ENCODE measurements at places on chromosomes 1 and 21. TPM values are rescaled to one million over a fixed set of nuclear protein-coding genes. Genes with fewer than 3 reads are reported as not detected.

XCL2 gene
- total RNA-seq: not detected

DNAJC28 gene
- total RNA-seq: 1.3 TPM

BRINP3 gene
- not detected for total RNA-seq

PGLYRP4 gene
- not detected for total RNA-seq

C1orf94 gene
- total RNA-seq: not detected

GSTM1 gene
- 0.32 TPM for total RNA-seq

NMNAT2 gene
- under 0.01 TPM for total RNA-seq

LRRC71 gene
- 0.32 TPM for total RNA-seq

CIART gene
- 0.65 TPM for total RNA-seq

BLACAT1 gene
- not detected for total RNA-seq

GSTM2 gene
- 4.3 TPM for total RNA-seq

SPATA46 gene
- not detected for total RNA-seq

AMY2A gene
- total RNA-seq: not detected

ZBTB8A gene
- total RNA-seq: 6.2 TPM

TRABD2B gene
- total RNA-seq: not detected

FAM110D gene
- 2.1 TPM for total RNA-seq

SLC1A7 gene
- not detected for total RNA-seq

CD1E gene
- not detected for total RNA-seq

MAN1C1 gene
- under 0.01 TPM for total RNA-seq

GPATCH2 gene
- total RNA-seq: 16.9 TPM

OR2T27 gene
- total RNA-seq: not detected

CFAP74 gene
- not detected for total RNA-seq

KRTAP12-2 gene
- not detected for total RNA-seq
